Suprapubic skin (tissue), 4 donors: ENCODE measurements at places on chromosomes 2 and 18.

DNA sequence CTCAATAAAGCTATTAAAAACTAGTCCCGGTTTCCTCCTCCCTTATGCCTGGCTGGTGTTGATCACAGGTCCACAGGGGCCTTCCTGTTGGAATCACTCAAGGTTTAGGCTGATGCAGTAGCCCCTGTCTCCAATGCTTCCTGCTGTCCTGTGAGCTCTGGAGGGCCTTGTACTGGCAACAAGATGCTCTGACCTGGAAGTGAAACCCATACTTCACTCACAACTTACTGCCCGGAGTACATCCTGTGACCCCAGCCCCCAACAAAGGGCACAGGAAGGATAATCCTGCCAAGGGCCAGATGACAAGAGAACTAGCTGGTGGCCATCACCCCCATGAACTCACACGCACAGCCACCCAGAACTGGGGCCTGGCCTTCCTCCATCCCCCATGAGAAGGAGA is 50.3 kb downstream of the ZBTB7C start:
- no peak for DNase-seq

DNA sequence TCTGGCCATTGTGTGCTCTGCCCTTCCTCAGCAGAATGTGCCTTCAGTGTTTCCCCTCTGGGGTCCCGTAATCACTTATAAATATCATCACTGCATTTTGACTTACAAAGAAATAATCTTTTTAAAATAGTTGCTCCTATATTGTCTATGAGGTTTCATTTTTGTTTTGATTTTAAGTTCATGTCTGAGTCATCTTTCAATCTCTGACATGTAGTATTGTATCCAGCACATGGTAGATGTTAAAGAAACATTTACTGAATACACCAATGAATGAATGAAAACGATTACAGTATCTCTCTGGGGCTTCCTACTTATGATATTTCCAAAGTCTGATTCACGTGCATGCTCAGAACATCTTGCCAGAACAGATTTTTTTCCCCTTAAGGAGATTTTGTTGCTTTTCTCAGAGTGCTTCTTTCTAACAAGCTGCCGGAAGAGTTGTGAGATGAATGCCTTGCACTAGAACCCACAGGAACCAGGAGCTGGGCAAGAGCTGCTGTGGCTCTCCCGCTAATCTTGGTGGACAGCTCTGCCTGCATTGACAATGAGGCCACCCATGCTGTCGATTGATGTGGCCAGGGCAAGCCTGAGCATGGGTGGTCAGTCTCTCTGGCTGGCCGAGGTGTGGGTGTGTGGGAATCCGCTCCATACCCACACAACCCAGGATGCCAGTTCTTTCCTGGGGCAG is 199.4 kb downstream of the CYRIA start:
- DNase-seq: no peak

- DNase-seq: peak; percentile 83
Measured at GRCh38 chr2:85887566-85888019, 1.2 kb downstream of the ST3GAL5 start.

- no peak for DNase-seq
Measured at GRCh38 chr2:152162141-152162540, 13.4 kb downstream of the STAM2 start.

GRCh38 chr18:34909637-34910364 is 131.4 kb upstream of the MAPRE2 start:
- DNase-seq: no peak

- DNase-seq: peak; percentile 84
Measured at GRCh38 chr18:24075767-24076597, 61.4 kb downstream of the TTC39C start.

DNA sequence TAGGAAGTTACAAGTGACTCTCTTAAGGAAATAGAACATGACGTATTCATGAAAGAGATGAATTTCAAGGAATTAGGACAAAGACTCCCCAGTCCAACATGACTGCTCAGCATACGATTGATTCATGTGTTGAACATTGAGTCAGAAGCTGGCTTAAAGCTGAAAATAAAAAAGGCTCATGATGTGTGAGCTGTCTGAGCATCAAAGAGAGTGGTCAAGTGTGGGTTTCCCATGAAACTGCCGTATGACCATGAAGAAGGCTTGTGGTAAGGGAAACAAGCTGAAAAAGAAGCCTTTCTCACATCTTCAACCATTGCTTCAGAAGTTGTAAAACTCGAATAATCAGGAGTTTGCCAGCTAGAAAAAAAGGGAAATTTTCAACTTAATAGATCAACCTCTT is 201.9 kb upstream of the APCDD1 start:
- DNase-seq: no peak
